Putamen (tissue), 1 donor: ENCODE measurements at places on chromosomes 11 and 22.

GRCh38 chr11:119380827-119381180 lies 686 bp downstream of the USP2 start:
- no peak for DNase-seq

DNA sequence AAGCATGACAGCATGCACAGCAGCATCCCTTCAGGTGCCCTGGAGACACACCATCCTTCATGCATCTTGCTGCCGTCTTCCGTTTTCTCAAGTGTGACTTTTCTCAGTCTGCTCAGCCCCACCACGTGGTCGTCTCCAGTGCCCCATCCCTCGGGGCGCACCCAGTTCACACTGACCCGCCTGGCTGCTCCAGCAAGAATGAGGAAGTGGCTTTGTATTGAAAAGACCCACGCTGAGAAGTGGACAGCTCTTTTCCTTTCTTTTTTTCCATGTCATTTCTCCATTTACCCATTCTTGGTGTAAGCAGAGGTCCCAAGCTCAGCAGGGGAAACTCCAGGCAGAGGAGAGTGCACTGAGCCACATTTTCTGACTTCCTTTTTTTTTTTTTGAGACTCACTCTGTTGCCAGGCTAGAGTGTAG lies 14.5 kb downstream of the SERPINH1 start:
- DNase-seq, result no peak

DNA sequence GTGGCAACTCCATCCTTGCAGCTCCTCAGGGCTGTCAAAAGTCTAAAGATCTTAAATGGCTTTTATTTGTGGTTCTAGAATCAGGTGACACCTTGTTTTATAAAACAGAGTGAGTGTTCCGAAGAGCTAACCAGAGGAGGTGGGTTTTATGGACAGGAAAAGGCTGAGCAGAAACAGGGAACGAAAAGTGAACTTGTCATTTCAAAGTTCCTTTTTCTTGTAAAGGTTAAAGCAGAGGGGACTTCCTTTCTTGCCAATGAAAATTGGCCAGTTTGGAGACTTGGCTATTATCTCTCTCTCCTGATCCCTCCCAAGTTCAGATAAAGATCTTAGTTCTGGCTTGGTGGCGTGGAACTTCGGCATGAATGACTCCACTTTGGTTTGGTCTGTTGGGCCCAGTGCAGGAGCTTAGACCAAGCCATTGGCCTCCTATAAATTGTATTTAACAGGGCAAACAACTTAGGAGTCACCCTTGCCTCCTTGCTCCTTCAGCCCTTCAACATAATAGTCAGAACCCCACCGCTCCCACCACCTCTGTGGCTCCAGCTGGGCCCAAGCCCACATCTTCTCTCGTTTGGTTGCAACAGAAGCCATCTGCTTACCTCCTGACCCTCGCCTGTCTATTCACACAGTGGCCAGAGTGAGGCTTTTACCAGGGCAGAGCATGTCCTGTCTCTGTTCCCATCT lies 102.4 kb upstream of the THY1 start:
- no peak for DNase-seq

DNA sequence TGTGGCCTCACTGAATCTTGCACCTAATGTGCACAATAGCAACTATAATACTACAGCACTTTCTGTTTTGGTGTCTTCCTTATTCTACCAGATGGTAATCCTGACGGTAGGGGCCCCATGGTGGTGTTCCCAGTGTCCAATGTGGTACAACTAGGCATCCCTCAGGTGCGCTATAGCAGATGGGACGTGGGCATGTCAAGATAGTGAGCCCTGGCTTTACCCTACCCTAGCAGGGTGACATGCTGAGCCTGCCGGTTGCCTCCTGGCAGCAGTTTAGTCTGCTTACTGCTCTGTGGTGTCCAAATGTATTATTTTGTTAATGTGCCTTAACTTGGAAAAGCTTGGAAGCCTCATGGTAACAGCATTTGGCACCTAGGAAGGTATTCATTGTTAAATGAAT lies 19.2 kb downstream of the ACO2 start:
- no peak for DNase-seq

DNA sequence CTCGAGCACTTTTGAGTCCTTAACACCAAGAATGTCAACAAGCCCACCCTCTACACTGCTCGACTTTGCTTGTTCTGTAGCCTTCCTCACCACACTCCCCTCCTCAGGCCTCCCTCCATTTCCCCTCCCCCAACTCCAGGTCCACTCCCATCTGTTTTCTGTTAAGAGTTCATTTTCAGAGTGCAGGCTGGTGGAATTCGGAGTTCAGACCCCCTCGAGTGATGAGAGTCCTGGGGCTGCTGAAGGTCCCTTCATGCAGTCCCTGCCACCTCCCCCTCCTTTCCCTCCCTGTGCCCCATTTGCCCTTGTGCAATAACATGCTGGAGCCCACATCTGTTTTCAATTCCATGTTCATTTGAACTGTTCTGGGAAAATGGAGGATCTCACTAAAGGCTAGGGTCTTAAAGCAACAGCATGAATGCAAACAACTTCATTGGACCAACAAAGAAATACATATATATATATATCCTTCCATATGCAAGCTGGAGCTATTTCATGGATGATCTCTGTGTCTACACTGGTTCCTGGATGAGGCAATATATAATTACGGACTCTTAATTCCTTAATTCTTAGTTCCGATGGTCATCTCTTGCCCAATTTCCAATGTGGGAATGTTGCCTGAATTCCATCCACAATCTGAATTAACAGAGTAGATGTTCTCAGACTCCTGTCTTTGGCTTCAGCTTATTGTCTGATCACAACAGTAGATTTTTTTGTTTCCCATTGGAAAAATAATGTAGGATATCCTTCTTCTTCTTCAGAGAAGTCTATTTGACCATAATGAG lies 340.4 kb downstream of the ETS1 start:
- DNase-seq, result no peak

DNA sequence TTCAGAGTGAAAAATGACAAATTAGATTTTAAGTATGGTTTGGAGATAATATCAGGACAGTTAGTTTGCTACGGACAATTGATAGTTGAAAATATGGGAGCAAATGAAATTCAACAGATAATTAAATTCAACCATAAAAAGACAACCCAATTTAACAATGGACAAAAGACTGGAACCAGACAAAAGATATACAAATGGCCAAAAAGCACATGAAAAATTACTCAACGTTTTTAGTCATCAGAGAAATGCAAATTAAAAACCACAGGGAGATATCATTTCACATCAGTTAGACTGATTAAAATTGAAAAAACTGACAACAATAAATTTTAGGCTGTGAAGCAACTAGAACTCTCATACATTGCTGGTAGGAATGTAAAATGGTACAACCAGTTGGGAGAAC lies 27.2 kb downstream of the SIK2 start:
- no peak for DNase-seq

DNA sequence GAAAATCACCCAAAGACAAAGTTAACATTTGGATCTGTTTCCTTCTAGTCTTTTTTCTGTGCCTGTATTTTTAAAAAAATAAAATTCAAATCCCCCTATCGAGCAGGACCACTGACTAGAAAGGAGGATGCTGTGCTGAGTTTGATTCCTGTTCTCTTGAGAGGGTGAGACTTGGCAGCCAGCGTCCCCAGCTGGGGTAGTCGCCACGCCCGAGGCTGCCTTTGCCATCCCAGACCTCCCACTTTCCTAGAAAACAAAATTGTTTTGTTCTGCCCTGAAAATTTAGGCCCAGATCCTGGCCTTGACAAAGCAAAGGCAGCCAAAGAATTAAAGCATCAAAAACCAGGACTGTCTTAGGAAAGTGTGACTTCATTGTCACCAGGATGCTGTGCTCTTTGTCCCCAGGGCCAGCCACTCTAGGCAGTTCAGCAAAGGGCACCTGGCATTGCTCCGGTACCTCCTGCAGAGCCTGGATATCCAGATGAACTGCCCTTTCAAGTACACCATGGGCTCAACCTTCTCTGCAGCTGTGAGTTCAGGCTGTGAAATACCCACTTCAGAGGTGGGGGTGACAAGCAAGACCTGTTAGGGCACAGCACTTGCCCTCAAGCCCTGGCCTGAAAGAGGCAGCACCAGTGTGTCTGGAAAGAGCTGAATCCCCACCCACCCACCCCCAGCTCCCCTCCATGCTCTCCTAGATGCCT lies 44.6 kb downstream of the KCNQ1OT1 start:
- no peak for DNase-seq

DNA sequence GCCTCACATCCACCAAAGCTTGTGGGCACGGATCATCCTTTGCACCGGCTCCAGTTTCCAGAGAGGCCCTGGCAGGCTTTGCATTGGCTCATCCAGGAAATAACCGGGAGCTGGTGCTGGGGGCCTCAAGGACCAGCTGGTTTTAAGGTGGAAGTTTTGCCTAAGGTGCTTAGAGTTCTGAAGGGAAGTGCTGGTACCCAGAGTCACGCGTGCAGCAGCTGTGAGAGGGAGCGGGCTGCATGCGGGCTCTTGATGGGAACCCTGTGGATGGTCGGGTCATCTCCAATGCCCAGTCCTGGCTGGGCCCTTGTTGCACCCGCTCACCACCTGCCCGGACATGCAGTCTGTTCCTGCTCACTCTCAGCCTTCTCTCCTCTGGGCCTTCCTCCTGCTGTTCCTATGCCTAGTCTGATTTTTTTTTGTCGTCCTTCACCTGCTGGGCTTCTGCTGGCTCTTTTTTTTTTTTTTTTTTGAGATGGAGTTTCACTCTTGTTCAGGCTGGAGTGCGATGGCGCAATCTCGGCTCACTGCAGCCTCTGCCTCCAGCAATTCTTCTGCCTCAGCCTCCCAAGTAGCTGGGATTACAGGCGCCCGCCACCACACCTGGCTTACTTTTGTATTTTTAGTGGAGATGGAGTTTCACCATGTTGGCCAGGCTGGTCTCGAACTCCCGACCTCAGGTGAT lies 24.0 kb upstream of the PRR5 start:
- DNase-seq, result no peak

DNA sequence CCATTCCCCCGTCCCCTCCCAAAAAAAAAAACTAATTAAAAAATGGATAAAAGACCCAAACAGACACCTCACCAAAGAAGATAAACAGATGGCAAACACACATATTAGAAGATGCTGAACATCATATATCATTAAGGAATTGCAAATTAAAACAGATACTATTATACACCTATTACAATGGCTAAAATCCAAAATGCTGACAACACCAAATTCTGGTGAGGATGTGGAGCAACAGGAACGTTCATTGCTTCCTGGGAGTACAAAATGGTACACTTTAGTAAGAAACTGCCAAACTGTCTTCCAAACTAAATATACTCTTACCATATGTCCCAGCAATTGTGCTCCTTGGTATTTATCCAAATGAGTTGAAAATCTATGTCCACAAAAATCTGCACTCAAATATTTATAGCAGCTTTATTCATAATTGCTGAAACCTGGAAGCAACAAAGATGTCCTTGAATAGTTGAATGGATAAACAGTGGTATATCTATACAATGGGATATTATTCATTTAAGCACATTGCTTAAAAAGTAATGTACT lies 19.9 kb downstream of the NAGA start:
- no peak for DNase-seq

GRCh38 chr11:94539420-94539819 lies 4.3 kb upstream of the FUT4 start:
- no peak for DNase-seq

- DNase-seq, result no peak
These were observed 41.1 kb downstream of the OSBPL5 start for GRCh38 chr11:3123761-3124733.

- DNase-seq, result no peak
These were observed 46.8 kb downstream of the SLN start for GRCh38 chr11:107665018-107665417.

DNA sequence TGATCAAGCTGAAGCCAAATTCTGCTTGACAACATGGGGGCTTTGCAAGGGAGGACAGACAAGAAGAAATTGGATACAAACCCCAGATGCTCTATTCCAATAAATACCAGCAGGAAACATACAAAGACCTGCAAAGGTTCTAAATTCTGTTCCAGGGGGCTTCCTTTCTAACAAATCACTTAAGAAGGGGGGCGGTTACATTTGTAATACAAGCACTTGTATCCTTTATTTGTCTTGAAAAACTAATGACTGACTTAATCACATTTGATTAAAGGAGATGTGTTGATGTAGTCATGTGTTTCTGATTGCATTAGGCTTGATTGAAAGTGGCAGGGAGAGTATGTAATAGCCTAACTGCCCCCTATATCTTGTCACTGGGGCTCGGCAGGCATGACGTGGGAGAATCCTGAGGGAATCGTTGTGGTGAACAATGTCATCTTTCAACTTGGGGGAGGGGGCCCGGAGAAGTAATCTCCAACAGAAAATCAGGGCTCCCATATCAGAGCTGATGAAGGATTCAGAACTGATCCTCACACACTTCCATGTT lies 361.7 kb downstream of the INSC start:
- no peak for DNase-seq

DNA sequence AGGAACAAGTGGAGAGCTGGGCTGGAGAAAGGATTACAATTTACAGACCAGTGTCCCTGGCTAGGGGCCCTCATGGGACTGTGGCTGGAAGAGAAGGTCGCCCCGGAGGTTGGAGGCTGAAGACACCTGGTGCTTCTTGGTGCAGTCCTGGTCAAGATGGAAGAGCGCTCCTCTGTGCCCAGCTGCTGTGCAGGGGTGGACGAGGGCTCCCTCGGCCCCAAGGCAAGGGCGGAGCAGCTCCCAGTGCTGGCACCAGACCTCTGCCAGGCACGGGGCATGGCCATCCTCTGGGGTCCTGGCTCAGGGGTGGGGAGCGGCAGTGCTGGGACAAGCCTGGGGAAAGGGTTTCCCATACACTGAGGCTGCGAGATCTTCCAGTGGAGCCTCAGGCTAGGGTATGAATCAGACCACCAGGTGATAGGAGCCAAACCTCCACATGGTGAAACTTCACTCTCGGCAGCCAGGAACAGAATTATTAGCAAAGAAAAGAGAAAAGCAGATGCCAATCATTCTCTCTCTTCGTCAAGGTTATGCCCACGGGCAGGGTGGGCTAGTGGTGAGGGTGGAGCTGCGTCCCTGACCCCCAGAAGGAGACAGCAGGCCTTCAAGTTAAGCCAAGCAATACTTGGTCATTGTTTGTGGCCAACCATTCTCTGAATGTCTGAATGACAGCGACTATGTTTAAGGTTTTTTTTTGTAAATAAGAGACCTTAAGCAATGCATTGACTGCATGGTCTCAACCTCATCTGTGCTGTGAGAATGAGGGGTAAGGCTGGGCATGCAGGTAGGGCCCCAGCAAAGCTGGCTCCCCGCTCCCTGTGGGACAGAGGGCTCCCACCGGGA lies 32.1 kb downstream of the PPM1F start:
- no peak for DNase-seq

DNA sequence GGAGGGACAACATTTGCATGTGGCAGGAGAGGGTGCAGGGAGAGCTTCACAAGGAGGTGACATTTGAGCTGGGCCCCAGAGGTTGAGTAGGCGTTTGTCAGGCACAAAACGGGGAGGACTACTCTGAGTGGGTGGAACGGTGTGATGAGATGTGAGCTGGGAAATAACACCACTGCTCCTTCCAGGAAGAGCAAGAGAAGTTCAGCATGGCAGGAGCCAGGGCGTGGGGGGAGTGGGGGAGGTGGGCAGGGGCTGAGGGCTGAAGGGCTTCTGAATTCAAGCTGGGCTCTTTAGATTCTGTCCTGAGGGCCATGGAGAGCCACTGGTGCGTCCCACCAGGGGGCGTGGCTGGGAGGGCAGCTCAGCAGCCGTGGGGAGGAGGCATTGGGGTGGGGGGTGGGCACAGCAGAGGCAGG lies 54.2 kb downstream of the OTOG start:
- peak; percentile 26 for DNase-seq
